ENCODE measurements at places on chromosomes 16 and 17.

DNA sequence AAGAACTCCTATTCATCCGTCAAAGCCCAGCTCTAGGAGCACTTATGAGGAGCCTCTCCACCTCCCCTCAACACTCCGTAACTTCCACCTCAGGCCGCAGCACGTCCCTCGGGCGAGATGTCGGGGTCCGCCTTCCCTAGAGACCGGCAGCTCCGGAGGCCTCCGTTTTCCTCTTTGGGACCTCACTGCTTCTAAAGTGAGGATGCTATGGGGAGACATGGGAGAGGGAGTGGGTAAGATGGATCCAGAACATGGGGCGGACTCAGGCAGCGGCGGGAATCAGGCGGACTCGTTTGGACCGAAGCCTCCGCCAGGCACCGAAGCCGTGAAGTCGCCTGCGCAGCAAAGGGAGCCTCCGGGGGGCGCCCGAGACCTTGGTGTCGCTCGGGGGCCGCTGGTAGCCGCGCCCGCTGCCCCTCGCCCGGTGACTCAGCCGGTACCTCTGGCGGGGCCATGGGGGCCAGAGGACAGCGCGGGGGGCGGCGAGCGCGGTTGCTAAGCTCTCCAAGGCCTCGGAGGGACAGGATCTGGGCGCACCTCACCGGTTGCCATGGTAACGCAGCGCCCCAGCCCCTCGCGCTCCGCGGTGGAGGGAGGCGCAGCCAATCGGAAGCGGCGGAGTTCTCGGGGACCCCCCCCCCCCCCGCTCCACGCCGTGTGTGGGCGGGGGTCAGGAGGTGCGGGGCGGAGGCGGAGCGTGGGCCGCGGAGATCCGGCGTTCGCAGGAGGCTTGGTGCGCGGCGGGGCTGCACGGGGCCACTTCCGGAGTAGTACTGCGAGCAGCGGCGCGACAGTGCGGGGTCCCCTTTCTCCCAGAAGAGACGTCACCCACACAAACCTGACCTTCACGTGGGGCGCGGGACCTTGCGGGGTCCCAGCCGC is 1.3 kb upstream of the HIC1 start:
- DNase-seq, result peak; percentile 77

GRCh38 chr17:50484386-50485155 is 5.9 kb downstream of the RSAD1 start:
- DNase-seq, result no peak

DNA sequence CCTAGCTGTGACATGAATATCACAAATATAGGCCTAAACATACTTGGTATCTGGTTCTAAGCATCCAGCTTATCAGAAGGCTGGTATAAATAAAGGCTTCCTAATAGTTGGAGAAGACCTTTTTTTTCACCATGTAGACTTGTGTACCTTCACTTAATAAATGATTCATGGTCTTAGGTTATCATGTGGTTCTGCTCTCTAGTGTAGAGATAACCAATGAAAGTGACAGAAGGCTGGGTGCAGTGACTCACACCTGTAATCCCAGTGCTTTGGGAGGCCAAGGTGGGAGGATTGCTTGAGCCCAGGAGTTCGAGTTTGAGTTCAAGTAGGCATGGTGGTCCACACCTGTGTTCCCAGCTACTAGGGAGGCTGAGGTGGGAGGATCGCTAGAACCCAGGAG is 3.1 kb downstream of the DDX19A start:
- no peak for DNase-seq

GRCh38 chr17:284676-285355 is 67.8 kb downstream of the RPH3AL start:
- DNase-seq, result no peak

DNA sequence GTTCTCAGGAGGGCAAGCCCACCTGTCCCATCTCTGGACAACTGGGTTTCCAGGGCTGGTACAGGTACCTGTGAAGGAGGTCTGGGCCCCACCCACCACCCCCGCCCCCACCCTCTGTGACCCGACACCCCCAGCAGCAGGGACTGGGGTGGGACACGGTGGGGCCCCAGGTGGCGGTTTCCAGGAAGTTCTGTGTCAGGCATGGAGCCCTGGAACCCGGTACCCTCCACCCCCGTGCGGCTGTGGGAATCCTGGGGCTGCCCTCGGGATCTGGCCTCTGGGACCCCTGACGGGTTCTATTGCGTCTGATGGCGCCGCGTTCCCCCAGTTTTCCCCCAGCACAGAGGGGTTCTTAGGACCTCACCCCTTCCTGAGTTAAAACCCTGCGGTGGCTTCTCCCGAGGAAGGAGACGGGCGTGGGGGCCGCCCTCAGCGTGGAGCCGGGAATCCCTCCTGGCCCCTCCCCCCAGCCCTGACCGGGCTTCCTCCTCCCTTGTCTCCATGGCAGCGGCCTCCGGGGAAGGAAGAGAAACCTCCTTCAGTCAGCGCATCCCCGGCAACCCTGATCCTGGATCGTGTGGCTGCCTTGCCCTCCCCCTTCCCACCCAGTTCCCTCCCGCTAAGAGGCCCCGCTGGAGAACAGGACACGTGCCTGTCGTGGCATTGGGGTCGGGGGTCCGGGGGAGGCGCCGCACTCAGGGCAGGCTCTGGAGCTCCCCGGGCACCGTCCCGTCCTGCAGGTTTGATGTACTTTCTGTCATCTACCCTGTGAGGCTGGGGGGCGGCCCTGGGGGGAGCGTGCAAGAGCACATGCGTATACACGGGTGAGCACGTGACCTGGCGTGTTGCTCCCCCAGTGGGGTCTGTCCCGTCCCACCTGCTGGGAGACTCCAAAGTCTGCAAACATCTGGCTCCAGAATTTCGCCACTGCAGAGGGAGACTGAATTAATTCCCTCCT is 30.3 kb downstream of the CACNA1H start:
- no peak for DNase-seq

DNA sequence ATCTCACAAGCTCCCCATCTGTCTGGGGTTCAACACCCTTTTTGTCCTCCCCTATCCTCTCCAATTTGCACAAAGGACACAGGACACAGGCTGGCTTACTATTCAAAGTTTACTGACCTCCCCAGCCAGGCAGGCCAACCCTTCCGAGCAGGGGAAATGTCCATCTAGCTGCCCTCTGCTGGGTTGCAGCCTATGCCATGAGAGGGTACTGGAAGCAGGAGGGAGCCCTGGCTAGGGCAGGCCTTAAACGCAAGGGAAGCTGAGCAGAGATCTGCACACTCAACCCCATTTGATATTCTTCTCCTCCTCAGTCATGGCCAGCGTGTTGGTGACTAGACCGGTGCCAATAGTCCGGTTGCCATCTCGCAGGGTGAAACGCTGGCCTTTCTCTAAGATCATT is 3.5 kb downstream of the TUFM start:
- DNase-seq, result no peak

- DNase-seq, result no peak
Measured at GRCh38 chr17:38660097-38661025, 14.4 kb downstream of the EPOP start.

DNA sequence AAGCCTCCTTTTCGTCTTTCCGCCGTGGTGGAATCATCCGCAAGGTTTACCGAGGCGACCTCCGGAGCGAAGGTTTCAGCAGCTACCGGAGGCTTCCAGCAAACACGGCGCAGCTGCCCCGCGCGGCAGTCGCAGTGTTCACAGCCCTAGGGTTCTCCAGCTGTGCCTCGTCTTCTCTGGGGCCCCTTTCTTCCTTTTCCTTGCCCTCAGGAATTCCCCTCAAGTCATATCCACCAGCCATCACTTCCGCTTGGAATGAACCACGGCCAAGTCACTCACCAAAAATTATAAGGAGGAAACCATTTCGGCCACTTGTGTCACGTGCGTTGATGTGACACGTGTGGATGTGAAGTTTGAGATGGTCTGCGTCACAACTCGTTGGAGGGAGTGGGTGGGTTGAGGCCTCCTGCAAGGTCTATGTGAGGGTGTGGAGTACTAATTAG is 636 bp upstream of the ERN1 start:
- no peak for DNase-seq

DNA sequence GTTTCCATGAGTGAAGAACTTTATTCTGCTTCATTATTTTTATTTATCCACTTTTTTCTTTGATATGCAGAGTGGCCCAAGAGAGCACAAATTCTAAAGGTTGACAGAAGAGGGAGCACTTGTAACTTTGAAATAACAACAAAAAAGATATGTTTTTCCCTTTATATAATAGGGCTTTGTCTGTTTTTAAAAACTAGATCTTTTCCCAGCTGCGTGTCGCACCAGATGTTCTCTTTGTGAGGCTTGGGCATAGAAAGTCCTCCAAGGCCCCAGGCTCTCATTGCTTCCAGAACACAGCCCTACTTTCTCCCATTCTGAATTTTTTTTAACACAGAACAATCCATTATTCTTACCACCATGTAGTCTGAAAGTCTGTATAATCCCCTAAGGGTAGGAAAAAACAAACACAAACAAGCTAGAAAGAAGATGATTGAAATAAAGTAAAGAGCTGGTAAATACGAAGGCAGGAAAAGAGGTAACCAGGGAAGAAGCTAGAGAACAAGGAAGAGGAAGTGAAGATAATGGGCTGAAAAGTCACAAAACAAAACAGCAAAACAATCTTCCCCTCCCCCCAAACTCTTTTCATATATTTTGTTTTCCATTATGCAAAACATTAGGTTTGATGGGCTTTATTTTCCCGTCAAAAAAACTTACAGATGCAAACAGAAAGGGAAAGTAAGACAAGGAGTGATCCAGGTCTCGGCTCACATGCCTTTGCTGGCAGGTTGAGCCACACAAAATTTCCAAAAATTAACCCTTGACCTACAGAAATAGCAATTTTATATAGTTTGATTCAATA is 160.4 kb downstream of the ABCA8 start:
- no peak for DNase-seq

GRCh38 chr16:15950161-15950854 is 892 bp downstream of the ABCC1 start:
- peak; percentile 26 for DNase-seq

- no peak for DNase-seq
Measured at GRCh38 chr16:85975451-85975981, 76.6 kb downstream of the IRF8 start.

GRCh38 chr17:45948881-45949624 is 50.0 kb upstream of the STH start:
- DNase-seq, result peak; percentile 63

GRCh38 chr17:18004884-18005305 is 32.2 kb downstream of the DRC3 start:
- no peak for DNase-seq

DNA sequence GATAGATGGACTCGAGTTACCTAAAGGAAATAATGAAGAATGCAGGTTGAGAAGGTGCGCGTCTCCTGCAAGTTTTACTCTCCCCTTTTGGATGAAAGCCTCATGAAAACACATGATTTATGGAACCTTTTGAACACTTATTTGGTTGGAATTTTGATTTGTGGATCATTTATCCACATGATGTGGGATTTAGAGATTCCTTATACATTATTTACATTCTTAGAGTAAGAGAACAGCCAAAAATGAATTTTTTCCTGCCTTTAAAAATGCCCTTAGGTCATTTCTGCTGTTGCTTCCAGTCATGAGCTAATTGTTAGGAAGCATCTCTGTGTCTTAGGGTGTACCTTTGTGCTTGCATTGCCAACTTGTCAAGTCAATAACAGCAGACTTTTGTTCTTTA is 99.9 kb downstream of the RPTOR start:
- DNase-seq, result no peak

DNA sequence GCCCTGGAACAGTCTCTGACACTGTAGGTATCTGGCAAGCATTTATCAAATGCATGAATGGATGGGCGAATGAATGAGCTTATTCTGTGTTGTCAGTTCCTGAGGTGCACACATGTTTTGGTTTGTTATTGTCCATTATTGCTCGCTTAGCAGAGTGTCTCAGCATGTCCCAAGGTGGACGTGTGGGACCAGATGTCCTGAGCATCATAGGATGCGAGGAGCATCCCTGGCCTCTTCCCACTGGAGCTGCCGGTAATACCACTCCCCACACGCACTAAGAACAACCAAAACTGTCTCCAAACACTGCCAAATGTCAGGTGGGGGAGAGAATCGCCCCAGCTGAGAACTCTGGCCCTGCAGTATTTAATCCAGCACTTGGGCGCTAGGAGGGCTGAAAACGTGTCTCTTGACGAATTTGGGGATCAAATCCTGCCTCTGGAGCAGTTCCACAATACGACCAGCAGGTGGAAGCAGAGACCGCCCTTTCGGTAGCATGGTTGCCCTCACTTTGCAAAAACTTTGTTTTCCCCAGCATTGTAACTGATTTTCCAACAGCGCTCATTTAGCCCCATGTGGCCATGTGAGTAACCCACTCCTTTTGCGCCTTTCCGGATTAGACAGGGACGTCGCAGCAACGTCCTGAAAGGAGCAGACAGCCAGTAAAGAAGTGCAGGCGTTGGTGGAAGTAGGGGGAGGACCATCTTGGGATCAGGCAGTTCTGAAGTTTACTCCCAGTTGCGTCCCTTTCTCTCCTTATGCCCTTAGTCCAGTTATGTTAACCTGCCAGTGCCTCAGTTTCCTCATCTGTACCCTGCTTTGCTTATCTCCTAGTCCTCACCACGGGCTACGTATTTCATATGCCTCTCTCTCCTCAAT is 22.7 kb downstream of the TMEM114 start:
- DNase-seq, result peak; percentile 73

- no peak for DNase-seq
Measured at GRCh38 chr17:38430316-38430715, 2.1 kb downstream of the ARHGAP23 start.

DNA sequence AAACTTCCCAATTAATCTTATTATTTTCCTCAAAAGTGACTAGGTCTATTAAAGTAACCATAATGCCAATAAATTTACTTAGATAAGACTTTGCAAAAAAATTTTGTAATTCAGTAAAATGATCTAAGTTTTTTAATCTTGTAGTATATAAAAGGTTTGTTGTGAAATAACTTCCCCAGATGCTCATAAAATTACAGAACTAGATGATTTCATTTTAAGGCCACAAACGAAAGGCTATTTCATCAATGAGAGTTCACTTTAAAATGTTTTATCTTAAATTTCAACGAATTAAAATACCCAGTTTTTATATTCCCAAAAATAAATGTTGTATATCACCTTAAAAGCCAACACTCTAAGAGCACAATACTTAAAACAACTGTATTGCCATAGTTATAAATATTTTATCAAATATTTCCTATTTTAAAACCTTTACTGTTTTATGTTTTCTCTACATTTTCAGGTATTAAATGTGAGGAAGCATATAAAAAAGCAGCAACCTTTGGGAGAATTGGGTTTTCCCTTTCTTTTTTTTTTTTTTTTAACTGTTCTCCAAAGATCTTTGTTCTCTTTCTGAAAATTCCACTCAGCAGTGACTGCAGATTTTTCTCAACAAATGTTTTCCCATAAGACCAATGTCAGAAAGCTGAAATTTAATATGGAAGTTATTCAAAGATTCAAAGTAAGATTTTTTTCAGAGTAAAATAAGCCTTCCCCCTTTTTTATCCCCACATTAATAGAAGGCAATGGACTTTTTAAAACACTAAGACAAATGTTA is 169.9 kb downstream of the CYB561 start:
- no peak for DNase-seq

GRCh38 chr17:47719411-47720152 is 13.5 kb upstream of the TBX21 start:
- DNase-seq, result peak; percentile 65

GRCh38 chr17:32998111-32998886 is 6.7 kb downstream of the SPACA3 start:
- DNase-seq, result peak; percentile 72

- no peak for DNase-seq
Measured at GRCh38 chr16:76653390-76654026, 376.3 kb downstream of the CNTNAP4 start.

Data from CD4-positive, alpha-beta T cell treated with Interleukin-6 for 4 hours (primary cell).